Spinal cord (tissue), 10 donors: ENCODE measurements at places on chromosomes 11 and 22. TPM values are rescaled to one million over a fixed set of nuclear protein-coding genes. Genes with fewer than 3 reads are reported as not detected.

SPTBN2 gene
- total RNA-seq = 69.9 TPM

ACRV1 gene
- 0.17 TPM for total RNA-seq

C11orf87 gene
- total RNA-seq = 5.1 TPM

CD248 gene
- total RNA-seq = 10.9 TPM

IGF2 gene
- 132 TPM for total RNA-seq

SLC17A6 gene
- total RNA-seq = 86.9 TPM

DLG2 gene
- 111 TPM for total RNA-seq

F2 gene
- not detected for total RNA-seq

PKDREJ gene
- total RNA-seq = 0.06 TPM

RIMBP3B gene
- total RNA-seq = 0.22 TPM

FAR1 gene
- total RNA-seq = 59.2 TPM

TP53I11 gene
- 147 TPM for total RNA-seq

MMP8 gene
- total RNA-seq = not detected
